ENCODE measurements at places on chromosomes 13 and 19. TPM values are rescaled to one million over a fixed set of nuclear protein-coding genes. Genes with fewer than 3 reads are reported as not detected.

RBM42 gene
- total RNA-seq: 20.2 TPM

DNA sequence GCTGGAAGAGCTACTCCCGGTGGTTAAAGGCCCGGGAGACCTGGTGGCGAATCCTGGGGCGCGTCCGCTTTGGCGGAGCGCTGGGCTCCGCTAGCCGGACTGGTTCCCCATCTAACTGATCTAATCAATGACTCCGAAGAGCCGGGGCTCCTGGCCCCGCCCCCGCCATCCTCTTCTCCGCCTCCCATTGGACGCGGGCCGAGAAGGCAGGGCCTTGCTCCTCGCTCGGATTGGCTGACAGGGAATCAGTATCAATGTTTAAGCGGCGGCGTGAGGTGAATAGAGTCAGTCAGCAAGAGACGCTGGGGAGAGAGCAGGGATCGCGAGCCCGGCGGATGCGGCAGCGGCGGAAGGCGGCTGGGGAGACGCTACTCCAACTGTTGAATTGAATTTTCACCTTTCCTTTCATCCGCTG is 1.7 kb upstream of the PCDH17 start:
- peaks cover 37% of the 10 kb centered on the region for H3K27me3 ChIP-seq
- no peaks in the 10 kb centered on the region for H3K4me1 ChIP-seq
- peak; percentile 88 for DNase-seq
- H3K27ac ChIP-seq: no peak overlapping the region

GRCh38 chr13:59755632-59756290 is 408.0 kb downstream of the DIAPH3 start:
- no peak overlapping the region for H3K4me3 ChIP-seq
- no peaks in the 10 kb centered on the region for H3K4me1 ChIP-seq
- no peak for DNase-seq
- no peaks in the 10 kb centered on the region for H3K27me3 ChIP-seq
- no peak overlapping the region for H3K27ac ChIP-seq

KIR3DL2 gene
- not detected for total RNA-seq

- H3K4me3 ChIP-seq: no peak overlapping the region
- no peaks in the 10 kb centered on the region for H3K27me3 ChIP-seq
- H3K4me1 ChIP-seq: no peaks in the 10 kb centered on the region
- no peak for DNase-seq
Observed at GRCh38 chr13:37476874-37477273, 121.7 kb downstream of the POSTN start.

KLK6 gene
- total RNA-seq: not detected

SAE1 gene
- 17.9 TPM for total RNA-seq

BRCA2 gene
- total RNA-seq: 1.4 TPM

SMAD9 gene
- total RNA-seq: 1.6 TPM

DNA sequence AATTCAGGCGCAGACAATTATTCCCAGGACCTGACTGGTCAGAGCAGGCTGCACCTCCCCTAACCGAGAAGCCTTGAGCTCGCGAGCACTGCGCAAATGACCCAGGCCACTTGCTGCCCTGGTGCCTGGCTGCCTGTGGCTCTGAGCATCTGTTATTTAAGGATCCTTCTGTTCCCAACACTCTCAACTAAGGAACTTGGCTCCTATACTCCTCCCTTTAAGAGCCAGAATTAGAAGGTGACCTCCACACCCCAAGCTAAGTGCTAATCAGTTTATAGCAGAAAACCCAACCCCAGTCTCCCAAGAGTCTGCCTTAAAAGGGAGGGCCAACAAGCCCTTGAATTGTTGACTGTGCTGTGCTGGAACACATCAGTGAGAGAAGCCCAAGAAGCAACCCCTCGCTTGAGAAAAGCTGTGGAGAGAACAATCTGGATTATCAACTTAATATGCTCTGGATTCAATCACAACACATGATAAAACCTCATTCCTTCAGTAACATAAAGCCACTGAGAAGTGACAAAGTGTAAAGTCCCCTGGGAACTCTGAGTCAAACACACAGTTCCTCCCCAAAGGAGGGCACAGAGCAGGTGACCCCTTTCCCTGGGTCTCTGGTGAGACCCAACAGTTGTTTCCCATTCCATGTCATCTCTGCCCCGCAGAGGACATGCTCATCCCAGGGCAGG is 14.6 kb downstream of the AKAP8L start:
- H3K27ac ChIP-seq: no peak overlapping the region
- H3K4me1 ChIP-seq: peaks cover 16% of the 10 kb centered on the region
- H3K27me3 ChIP-seq: no peaks in the 10 kb centered on the region
- H3K4me3 ChIP-seq: no peak overlapping the region
- DNase-seq: no peak

ZNF723 gene
- total RNA-seq: not detected

DNA sequence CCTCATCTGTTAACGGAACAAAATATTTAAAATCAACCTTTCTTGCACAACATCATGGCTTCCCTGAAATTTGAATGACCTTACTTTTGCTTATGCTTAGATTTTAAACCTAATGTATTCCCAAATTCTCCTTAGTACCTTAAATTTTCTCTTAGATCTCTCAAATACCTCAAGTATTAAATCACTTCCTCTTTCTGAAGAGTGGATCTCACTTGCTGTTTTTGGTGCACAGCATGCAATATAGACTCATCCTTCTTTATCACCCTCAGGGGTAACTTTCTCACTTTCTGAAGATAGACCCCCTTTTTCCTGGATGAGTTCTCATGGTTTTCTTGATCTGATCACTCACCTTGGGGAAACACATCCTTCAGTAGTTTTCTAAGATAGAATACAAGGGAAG is 871.7 kb downstream of the DACH1 start:
- H3K36me3 ChIP-seq: no peaks in the 10 kb centered on the region
- no peaks in the 10 kb centered on the region for H3K4me1 ChIP-seq
- no peak for DNase-seq
- H3K27ac ChIP-seq: no peak overlapping the region
- H3K27me3 ChIP-seq: no peaks in the 10 kb centered on the region

DNA sequence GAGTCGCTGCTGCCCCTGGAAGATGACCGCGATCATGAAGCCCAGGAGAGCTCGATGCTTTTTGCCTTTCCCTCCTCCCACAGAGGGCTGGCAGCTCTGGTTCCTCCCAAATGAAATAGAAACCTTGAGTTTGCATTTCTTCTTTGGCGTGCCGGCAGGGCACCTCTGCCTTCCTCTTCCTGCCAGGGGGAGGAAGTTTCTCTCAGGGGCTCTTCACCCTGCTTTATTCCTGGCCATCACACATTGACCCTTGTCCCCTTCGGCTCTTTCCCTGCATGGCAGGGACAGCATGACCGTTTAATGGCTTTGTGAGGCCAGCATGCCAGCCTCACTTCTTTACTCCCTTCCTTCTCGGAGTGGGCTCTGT is 47.9 kb downstream of the ACTN4 start:
- peak overlapping the region; percentile 71 for H3K27ac ChIP-seq
- H3K27me3 ChIP-seq: no peaks in the 10 kb centered on the region
- H3K36me3 ChIP-seq: no peaks in the 10 kb centered on the region
- no peaks in the 10 kb centered on the region for H3K4me1 ChIP-seq

DNA sequence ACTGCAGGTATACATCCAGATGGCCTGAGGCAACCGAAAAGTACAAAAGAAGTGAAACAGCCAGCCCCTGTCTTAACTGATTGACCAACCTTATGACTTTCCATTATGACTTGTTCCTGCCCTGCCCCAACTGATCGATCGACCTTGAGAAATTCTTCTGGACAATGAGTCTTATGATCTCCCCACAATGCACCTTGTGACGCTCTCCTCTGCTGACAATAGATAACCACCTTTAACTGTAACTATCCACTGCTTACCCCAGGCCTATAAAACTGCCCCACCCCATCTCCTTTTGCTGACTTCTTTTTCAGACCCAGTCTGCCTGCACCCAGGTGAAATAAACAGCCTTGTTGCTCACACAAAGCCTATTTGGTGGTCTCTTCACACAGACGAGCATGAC is 11.2 kb downstream of the ZNF83 start:
- no peak for DNase-seq
- H3K27me3 ChIP-seq: no peaks in the 10 kb centered on the region
- H3K36me3 ChIP-seq: no peaks in the 10 kb centered on the region
- no peaks in the 10 kb centered on the region for H3K4me1 ChIP-seq

DNA sequence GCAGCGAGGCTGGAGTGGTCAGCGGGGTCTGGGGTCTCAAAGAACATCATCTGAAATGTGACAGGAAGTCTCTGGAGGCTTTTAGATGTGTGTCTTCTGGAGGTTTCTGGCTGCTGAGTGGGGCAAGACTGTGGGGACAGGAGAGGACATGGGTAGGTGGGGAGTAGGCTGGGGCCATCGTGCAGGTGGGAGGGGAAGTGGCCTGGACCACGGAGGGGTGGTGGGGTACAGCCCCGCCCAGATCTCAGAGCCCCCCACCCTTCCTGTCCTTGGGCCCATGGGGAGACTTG is 6.2 kb downstream of the AP1M1 start:
- H3K27ac ChIP-seq: no peak overlapping the region
- H3K4me3 ChIP-seq: no peak overlapping the region
- H3K36me3 ChIP-seq: peaks cover 3% of the 10 kb centered on the region
- no peaks in the 10 kb centered on the region for H3K27me3 ChIP-seq
- DNase-seq: no peak

DNA sequence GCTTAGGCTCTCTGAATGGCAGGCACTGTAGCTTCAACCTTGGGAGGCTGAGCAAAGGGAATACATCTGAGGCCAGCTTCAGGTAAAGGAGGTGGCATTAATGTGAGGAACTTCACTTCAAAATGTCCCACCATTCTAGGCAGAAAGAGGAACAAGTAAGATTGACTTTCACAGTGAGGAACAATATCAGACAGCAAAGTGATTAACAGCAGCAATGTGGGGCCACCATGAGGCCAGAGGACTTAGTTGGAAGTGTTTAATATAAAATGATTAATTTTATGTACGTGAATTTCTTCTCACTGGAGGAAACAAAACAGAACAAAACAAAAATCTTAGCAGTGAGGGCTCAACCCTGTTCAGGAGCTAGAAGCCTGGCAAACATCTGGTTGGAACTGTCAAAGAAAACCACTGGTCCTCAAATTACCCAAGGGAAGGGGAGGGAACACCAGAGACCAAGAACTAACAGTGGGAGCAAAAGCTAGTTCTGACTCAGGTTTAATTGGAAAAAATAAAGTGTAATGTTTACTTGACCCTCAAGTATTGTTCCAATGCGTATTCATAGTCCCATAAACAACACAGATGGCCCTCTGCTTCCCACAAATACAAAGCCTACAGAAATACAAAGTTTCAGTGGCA is 43.9 kb upstream of the FRY start:
- no peaks in the 10 kb centered on the region for H3K36me3 ChIP-seq
- no peak overlapping the region for H3K4me3 ChIP-seq
- H3K27me3 ChIP-seq: no peaks in the 10 kb centered on the region
- no peak for DNase-seq
- H3K27ac ChIP-seq: no peak overlapping the region
- peaks cover 4% of the 10 kb centered on the region for H3K4me1 ChIP-seq

DNA sequence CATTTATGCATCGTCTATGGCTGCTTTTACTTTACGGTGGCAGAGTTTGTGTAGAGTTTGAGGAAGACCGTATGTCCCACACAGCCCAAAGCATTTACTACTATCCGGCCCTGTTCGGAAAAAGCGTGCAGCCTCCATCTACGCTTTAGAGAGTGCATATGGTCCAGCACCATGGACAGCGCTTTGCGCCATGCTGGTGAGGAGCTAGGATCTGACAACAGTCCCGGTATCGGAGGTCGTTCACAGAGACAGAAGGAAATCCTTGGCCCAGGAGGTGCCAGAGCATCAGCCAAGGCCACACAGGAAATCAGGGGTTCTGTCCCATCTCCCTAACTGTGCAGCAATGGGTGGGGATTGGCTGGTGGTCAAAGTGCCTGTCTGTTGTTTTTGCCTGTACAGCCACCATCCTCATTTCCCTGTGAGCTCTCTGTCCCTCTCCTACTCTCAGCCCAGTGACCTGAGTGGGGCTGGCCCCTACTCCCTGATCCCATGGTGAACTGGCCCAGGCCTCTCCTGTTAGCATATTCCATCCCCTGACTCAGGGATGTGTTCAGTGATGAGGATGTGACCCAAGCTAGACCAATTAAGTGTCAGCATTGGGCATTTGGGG is 16.2 kb upstream of the PRODH2 start:
- H3K27ac ChIP-seq: no peak overlapping the region
- H3K4me3 ChIP-seq: no peak overlapping the region
- no peaks in the 10 kb centered on the region for H3K36me3 ChIP-seq
- no peak for DNase-seq
- H3K27me3 ChIP-seq: no peaks in the 10 kb centered on the region
- H3K4me1 ChIP-seq: no peaks in the 10 kb centered on the region

GRCh38 chr13:46278474-46278873 is 66.7 kb downstream of the LRRC63 start:
- H3K4me3 ChIP-seq: no peak overlapping the region
- no peaks in the 10 kb centered on the region for H3K27me3 ChIP-seq
- no peak overlapping the region for H3K27ac ChIP-seq
- H3K36me3 ChIP-seq: no peaks in the 10 kb centered on the region
- no peaks in the 10 kb centered on the region for H3K4me1 ChIP-seq
- DNase-seq: no peak

EDDM13 gene
- total RNA-seq: not detected

PHLDB3 gene
- total RNA-seq: 12.8 TPM

DNA sequence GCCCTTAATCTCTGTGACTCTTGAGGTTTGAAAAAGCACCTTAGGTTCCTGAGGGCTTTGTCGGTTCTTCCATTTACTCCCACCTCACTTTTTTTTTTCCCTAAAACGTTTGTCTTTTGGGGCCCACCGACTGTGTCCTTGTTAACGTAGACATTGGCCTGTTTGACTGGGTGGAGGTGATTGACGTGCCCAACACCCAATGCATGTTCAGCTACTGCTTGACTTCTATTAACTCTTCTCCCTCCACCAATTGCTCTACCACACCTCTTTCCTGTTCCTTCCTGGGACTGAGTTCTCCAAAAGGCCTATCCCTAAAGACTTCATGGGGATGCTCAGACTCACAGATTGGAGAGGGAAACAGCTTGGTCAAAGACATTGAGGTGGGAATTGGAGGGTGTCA is 17.3 kb downstream of the CKM start:
- DNase-seq: no peak
- no peak overlapping the region for H3K4me3 ChIP-seq
- no peaks in the 10 kb centered on the region for H3K27me3 ChIP-seq
- H3K4me1 ChIP-seq: no peaks in the 10 kb centered on the region

- no peaks in the 10 kb centered on the region for H3K27me3 ChIP-seq
- H3K27ac ChIP-seq: no peak overlapping the region
- DNase-seq: no peak
- no peaks in the 10 kb centered on the region for H3K4me1 ChIP-seq
Observed at GRCh38 chr19:31408460-31409124, 59.4 kb upstream of the TSHZ3 start.

GRCh38 chr13:99797691-99798090 is 173.9 kb downstream of the ZIC5 start:
- H3K27me3 ChIP-seq: no peaks in the 10 kb centered on the region
- H3K27ac ChIP-seq: no peak overlapping the region
- no peaks in the 10 kb centered on the region for H3K36me3 ChIP-seq
- no peaks in the 10 kb centered on the region for H3K4me1 ChIP-seq
- no peak for DNase-seq

SBK3 gene
- 0.28 TPM for total RNA-seq

CYP4F8 gene
- not detected for total RNA-seq

GRCh38 chr19:47421844-47422395 is 2.6 kb upstream of the MEIS3 start:
- no peak overlapping the region for H3K27ac ChIP-seq
- H3K4me1 ChIP-seq: no peaks in the 10 kb centered on the region
- H3K27me3 ChIP-seq: no peaks in the 10 kb centered on the region
- H3K36me3 ChIP-seq: no peaks in the 10 kb centered on the region
- DNase-seq: no peak

GRCh38 chr19:3179739-3180293 is 1.2 kb downstream of the S1PR4 start:
- H3K4me1 ChIP-seq: no peaks in the 10 kb centered on the region
- H3K36me3 ChIP-seq: no peaks in the 10 kb centered on the region
- no peak overlapping the region for H3K4me3 ChIP-seq
- DNase-seq: no peak

CEACAM19 gene
- total RNA-seq: 3.7 TPM

Data from pancreas (tissue), 10 donors.